CD4-positive, CD25-positive, alpha-beta regulatory T cell (primary cell): ENCODE measurements at places on chromosomes 5 and 9.

DNA sequence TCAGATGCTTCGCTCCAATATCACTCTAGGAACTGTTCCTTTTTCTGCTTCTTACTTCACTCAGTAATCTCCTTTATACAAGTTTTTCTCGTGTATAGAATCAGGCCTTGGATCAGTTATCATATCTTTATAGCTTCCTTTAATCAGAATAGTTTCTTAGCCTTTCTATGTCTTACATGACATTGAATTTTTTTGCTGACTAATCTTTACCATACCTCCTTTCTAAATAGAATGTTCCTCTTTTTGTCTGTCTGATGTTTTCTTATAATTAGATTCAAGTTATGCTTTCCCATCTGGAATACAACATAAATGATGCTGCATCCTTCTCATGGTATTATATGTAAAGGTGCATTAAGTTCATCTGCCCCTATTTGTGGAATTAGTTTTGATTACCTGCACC, 40.2 kb upstream of the TYRP1 start:
- no peak for DNase-seq

DNA sequence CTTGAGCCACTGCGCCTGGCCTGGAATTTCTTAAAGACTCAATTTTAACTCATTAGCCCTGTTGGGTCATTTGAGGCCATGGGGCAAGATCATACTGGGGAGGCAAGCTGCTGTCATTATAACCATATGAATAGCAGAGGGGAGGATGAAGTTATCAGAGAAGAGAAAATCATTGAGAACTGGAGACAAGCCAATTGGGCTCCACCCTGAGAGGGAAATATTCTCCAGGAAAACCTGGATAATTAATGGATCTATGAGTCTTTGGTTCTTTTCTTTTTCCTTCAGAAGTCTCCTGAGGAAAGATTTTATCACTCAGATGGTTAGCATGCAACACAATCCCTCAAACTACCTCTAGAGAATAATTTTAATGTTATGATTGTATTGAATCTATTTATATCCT, 569.6 kb upstream of the TUSC1 start:
- DNase-seq, result no peak

GRCh38 chr5:153900703-153901395, 137.9 kb downstream of the FAM114A2 start:
- DNase-seq, result no peak

DNA sequence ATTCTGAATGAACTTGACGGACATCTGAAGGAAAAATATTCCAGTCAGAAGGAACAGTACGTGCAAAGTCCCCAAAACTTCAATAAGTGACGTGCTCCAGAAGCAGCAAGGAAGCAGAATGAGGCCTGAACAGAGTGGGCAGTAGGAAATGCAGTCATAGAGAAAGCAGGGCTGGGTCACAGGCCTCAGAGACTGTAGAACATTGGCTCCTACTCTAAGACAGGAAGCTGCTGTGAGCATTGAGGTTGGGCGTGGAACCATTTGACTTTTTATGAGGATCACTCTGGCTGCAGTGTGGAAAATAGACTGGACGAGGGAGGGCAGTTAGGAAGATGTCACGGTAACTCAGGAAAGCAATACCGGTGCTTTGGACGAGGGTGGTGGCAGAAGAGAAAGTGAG, 64.0 kb downstream of the DOCK8 start:
- DNase-seq, result peak; percentile 30

DNA sequence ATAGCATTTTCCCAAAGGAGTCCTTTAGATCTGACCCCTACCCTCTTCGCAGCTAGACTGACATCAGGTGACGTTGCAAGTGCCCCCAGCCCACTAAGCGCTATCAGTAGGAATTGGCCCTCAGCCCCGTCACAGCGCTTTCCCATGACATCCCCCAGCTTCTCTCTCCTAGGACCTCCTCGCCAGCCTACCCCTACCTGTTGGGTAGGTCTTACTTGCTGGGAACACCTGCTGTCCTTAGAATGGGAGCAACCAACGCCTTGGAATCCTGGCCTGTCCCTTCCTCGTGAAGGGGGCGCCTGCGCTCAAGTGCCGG, 584 bp upstream of the PIP5K1B start:
- DNase-seq, result no peak

DNA sequence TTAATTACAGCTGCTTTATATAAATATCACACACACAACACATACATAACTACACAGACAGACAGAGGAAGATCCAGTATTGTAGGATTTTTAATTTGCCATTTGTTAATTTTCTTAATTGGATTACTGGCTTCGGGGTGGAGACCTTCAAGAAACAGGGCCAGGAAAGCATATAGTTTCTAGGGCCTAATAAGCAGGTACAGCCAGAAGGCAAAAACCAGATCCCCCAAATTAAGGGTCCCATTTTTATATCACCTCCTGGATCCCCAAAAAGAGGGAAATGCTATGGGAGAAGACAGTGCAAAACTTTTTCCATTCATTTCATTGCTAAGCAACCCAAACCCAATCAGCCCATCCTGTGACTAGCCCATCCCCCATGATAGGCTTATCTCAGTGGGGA, 373.3 kb upstream of the FAM174A start:
- no peak for DNase-seq

DNA sequence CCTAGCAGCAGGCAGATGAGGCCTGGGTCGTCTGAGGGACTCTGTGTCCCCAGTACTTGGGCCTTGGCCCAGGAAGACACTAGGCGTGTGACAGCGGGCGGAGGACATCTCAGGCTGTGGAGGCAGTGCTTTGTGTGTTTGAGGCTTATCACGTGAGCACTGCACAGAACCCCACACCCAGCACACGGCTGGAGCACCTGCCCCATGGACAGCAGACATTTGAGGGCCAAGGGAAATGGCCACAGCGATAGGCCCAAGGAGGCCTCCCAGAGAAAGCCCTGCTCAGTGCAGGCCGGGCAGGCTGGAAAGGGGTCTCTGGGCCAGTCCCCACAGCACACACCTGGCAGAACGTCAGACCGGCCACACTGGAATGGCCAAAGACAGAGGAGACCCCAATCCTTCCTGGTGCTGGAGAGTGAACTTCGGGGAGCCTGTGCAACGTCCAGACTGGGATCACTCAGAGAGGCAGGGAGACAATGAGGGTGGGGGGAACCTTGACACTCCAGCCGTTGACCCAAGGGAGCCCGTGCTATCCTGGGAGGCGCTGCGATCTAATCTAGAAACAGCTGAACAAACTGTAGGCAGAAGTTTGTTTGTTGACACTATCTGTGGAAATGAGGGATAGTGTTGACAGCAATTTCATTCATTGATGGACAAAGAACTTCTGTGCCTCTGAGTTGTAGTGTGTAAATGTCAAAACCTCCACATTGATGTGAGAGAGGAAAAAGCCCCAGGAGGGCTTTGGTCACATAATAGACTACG, 19.6 kb upstream of the FLT4 start:
- no peak for DNase-seq

- DNase-seq, result no peak
Observed at GRCh38 chr9:70954596-70955143, 166.8 kb downstream of the TRPM3 start.

DNA sequence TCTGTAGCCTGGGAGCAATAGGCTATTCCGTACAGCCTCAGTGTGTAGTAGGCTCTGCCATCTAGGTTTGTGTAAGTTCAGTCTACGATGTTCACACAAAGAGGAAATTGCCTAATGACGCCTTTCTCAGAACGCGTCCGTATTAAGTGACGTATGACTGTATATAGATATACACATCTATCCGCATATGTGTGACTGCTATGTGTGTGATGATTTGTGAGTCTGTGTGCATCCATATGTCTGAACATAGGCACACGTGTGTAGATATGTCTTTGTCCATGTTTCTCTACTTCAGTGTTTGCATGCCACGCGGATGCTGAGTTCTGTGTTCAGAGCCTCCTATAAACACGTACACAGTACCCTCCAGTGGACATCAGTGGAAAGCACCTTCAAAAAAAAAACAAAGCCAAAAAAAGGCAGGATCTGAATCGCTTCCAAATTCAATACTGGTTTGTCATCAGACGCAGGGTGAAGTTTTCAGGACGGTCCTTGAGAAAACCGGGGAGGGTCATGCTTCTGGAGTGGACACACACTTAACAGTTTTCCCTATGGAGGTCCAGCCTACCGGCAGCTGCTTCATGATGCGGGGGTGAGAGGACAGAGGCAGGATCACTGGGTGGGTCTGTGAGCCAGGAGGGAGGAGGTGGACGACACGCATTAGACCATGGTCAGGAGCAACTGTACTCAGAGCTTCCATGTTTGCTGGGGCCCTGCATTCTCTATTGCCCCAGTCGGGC, 29.5 kb upstream of the ALDH1B1 start:
- DNase-seq, result no peak

DNA sequence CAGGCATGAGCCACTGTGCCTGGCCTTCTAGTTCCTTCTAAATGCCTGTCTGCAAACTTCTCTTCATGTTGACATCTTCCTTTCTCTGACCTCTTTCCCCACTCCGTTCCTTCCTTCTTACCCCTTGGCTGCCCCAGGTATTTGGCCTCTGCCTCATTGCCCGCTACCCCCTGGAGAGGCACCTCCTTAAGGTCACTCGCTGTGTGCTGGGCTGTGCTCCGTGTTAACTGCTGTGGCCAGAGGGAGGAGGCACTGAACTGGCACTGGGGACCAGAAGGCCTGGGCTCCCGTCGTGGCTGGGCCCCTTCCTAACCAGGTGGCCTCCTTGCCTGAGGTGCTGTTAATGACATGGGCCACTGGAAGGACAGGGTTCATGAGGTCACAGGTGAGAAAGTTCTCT, 39.4 kb downstream of the LAMC3 start:
- DNase-seq, result no peak

DNA sequence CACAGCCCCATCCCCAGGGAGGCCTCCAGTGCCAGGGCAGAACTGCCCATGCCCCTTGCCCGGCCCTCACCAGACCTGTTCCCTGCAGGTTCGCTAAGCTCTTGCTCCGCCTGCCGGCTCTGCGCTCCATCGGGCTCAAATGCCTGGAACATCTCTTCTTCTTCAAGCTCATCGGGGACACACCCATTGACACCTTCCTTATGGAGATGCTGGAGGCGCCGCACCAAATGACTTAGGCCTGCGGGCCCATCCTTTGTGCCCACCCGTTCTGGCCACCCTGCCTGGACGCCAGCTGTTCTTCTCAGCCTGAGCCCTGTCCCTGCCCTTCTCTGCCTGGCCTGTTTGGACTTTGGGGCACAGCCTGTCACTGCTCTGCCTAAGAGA, 110.1 kb downstream of the RXRA start:
- DNase-seq, result no peak

DNA sequence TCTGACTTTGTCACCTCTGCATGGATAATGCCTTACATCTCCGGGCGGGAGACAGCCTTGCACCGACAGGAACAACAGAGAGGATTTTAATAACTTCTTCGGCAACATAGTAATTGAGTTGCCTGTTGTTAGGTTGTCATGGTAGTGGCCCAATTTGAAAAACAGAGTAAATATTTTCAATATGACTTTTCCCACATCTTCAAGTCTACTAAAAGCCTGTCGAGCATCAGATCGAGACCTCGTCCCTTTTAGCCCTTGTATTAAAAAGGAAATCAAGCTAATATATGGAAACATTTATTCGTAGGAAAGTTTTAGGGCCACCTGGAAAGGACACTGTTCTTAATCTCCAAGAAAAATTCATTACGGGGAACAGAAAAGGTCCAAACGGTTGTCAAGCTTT, 70.8 kb upstream of the FCN2 start:
- DNase-seq, result no peak

DNA sequence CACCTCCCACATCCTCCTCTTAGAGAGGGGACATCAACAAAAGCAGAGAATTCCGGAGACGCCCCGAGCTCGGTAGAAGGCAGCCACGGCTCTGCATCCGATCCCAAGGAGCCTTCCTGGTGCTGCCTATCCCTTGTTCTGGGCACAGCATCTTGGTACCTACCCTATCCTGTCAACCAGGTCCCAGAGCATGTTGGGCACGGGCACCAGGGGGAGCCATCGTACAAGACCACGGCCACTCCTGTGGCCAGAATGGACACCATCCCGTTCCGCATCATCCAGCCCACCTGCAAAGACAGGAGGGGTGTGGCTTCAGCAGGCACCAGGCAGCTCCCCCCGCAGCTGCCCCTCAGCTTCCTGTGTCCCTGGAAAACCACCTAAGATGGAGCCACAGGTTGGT, 62.7 kb upstream of the ZNF354A start:
- no peak for DNase-seq

DNA sequence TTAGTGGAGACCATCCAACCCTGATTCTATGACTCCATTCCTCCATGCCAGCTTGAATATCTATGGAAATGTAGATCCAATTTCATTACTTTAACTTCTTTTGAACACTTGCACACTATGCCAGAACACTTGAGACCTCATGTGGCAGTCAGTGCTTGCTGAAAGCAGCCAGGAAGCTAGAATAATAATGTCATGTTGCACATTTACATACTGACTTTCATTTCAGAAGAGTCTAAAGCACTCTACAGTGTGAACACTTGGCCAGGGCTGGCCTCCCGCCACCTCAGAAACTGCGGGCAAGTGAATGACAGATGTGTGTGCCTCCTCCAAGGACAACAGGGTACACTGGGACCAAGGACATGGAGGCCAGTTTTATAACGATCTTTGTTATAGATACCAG, 97.3 kb downstream of the SLF1 start:
- no peak for DNase-seq

DNA sequence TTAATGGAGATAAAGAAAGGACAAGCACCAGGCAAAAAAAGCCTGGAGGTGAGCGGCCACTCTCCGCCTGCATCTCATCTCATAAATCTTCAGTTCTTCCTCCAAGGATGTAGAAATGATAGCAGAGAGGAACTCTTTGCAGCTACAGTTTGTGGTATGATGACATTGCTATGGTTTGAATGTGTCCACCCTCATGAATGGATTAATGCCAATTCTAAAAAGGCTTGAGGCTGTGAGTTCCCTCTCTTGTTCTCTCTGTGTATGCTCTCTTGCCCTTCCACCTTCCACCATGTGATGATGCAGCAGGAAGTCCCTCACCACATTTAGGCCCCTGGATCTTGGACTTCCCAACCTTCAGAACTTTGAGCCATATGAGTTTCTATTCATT, 126.4 kb downstream of the SPOCK1 start:
- DNase-seq, result no peak

DNA sequence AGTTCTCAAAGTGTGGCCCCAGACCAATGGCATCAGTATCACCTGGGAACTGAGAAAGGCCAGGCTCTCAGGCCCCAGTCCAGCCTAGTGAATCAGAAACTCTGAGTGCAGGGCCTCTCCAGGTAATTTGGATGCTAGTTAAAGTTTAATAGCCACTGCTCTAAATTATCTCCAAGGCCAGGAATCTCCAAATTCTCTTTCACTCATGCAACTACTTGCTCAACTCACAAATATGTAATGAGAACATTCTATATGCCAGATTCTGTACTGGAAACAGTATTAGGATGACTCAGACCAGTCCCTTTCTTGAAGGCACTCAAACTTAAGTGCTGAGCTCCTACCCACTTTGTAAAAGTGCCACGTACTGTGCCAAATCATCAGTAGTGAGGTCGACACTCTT, 84.6 kb downstream of the PAPPA start:
- DNase-seq, result no peak

GRCh38 chr5:3597167-3598007, 1.8 kb downstream of the IRX1 start:
- DNase-seq, result no peak

GRCh38 chr5:105917189-105917588, 1753.5 kb downstream of the EFNA5 start:
- DNase-seq, result no peak

GRCh38 chr9:99197987-99198386, 23.8 kb downstream of the ALG2 start:
- no peak for DNase-seq
